ENCODE measurements at places on chromosomes 11 and 22.

DNA sequence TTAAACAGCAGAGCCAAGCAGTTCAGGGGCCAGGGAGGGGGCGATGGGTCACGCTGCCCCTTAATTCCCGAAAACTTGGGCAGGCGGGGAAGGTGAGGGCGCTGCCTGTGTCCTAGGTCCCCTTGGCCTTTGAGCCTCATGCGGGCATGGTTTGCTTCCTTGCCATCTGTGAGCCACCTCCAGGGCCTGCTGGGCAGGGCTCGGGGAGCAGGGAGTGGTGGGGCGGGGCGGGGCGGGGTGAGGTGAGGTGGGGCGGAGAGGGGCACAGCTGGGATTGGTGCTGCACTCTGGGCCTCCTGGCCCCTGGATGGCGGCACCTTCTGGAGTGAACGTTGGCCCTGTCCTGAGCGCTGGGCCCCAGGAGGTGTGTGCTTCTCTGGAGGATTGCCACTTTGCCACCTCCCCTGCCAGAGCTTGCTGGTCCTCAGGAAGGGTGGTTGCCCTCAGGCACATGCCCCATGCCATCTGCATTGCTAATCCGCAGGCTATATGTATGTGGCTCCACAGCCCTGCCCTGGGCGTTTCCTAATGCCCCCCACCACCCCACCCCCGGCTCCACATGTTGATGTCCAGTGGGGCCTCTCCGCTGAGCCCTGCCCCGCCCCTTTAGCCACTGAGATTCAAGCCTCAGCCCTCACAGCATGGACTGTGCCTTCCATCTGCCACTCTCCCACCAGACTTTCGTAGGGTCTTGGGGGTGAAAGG is 352.5 kb downstream of the TBC1D22A start:
- DNase-seq: no peak

- no peak for DNase-seq
Measured at GRCh38 chr11:35614939-35615569, 3.2 kb upstream of the FJX1 start.

DNA sequence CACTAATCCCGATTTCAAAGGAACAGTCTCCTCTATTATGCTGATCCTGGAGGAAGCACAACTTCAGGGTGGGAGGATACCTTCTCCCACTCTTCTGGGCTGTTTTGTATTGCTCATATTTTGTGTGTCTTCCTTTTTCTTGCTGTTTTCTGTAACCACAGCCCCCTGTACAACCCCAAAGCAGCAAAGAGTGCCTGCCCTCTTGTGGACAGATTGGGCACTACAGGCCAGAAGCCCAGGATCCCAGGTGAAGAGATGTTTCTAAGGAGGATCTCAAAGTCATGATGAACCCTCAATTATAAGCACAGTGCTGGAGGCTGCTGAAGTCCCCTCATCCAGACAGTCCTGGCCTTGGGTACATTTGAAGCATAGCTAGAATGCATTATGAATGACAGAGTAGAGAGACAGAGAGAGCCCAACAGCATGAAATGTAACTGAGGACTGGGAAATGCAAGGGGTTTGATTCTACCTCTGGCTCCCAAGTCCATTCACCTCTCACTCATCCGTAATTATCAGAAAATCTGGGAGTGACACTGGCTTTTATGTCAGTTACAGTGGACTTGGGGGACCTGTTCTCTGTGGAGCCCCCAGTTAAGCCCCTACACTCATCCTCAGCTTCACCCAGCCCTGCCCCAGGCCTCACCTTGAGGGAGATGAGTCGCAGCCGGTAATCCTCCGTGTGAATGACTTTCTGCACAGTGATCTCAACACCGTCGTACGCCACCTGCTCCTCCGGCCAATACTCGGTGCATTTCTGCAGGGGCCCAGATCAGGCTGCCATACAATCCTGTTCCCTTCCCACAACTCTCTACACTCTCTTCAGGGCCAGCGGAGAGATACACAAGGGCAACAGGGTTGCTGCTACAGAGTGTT is 6.2 kb upstream of the IGSF22 start:
- DNase-seq: peak; percentile 92

- DNase-seq: peak; percentile 67
Measured at GRCh38 chr11:2886191-2886894, 768 bp upstream of the CDKN1C start.

GRCh38 chr11:103768816-103769215 is 267.6 kb upstream of the DDI1 start:
- DNase-seq: no peak

Measured in activated CD8-positive, alpha-beta memory T cell treated with anti-CD3 and anti-CD28 coated beads for 24 hours (primary cell).